GM13976 (cell line): ENCODE measurements at places on chromosomes 11 and 22.

GRCh38 chr11:116229236-116229970 lies 543.4 kb downstream of the BUD13 start:
- DNase-seq = no peak

DNA sequence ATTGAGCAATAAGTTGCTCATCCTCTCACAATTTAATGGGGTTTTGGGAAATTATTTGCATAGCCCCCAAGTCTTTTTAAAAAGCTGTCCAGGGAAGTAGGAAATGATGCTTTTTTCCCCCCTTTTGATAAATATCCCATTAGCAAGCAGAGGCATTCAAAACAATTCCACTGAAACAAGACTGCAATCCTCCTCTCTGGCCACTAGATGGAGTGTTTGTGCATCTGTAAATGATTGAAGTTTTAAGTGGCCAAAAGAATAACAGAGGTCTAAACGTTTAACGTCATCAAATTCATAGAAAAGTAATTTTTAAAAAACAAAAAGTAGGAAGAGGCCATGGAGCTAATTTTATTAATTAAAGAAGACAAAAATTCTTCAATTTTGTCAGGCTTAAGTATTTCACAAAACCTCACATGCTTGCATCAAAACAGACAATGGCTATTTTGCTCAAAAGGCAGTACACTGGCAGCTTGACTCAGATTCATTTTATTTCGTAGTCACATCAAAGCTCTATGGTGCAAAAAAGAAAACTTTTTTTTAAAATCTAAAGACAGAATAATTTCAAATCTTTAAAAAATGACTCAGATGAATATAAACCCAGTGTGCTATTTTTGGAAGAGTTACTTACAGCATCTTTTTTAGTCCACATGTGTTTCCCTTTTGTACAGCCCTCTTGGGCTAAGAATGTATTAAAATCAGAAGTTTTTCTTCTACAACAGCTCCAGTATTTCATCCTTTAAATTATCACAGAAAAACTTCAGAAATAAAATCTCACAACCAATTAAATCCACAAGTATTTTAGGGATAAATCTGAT lies 17.8 kb downstream of the CHORDC1 start:
- DNase-seq = peak; percentile 28

- no peak for DNase-seq
Observed at GRCh38 chr11:126740846-126741245, 259.7 kb downstream of the KIRREL3 start.

GRCh38 chr11:61862714-61863547 lies 28.4 kb downstream of the FADS3 start:
- DNase-seq = no peak

DNA sequence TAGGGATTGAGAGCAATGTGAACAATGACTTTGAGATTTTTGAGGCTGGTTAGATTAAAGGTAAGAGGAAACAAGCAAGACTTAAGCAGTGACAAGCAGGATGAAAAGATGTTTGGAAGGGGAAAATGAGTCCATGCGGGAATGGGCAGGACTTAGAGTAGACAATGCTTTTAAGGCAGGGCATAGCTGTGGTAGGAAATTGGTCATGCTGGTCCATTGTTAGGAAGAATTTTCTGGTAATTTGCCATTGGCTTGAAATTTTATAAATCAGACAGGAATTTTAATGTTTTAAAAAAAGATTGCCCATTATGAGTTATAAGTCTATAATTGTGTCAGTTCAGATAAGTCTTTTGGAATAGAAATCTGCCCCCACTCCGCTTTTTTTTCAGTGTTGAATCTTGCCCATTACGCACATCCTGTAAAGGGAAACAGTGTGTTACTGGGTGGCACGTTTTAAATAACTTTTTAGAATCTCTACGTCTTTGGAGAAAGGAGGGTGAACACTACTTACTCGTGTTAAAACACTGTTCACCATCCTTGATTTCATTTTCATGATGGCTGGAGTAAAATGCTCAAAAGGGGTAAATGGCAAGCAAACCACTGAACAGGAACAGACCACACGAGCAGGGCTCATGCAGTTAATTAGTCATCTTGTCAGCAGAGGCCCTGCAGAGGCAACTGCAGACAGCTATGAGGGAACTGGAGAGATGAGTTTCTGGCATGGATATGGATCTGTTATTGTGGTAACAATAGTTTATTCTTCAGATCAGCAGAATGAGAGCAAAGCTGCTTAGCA lies 25.0 kb downstream of the SWAP70 start:
- peak; percentile 23 for DNase-seq

DNA sequence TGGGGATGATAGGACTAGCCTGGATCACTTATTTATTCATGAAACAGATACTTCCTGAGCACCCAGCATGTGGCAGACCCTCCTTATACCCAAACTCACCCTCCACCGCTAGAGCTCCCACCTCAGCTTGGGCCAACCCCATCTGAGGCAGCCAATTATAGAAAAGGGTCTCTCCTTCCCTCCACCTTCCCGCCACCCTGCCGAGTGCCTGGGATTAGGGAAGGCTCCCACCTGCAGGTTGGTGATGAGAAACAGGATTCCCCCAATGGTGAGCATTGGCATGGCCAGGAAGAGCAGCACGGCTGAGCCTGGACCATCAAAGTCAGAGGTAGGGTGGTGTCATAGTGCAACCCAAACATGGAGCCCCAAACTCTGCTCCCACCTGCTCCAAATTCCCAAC lies 5.9 kb downstream of the SLC43A3 start:
- DNase-seq = no peak

GRCh38 chr22:48662476-48663135 lies 1165.1 kb downstream of the BRD1 start:
- DNase-seq = no peak

DNA sequence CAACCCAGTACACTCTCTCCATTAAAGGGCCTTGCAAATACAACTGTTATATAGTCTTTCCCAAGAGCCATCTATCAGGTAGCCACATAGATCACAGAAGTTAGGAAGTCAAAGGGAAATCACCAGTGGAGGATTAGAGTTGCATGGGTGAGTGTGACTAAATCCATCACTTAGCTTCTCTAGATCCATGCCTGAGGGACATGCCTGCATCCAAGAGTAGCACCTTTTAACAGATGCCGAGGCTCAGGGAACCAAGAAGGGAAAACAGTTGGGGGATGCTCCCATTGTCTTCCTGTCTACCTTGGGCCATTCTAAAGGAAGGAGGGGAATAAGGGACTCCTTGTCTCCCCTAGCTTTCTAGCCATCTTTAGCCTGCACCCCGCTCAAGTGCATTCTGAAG lies 77.9 kb downstream of the XRRA1 start:
- peak; percentile 2 for DNase-seq

- no peak for DNase-seq
Observed at GRCh38 chr11:107179829-107180228, 161.6 kb upstream of the GUCY1A2 start.
